ENCODE measurements at places on chromosomes 6 and 20. TPM values are rescaled to one million over a fixed set of nuclear protein-coding genes. Genes with fewer than 3 reads are reported as not detected.

DNA sequence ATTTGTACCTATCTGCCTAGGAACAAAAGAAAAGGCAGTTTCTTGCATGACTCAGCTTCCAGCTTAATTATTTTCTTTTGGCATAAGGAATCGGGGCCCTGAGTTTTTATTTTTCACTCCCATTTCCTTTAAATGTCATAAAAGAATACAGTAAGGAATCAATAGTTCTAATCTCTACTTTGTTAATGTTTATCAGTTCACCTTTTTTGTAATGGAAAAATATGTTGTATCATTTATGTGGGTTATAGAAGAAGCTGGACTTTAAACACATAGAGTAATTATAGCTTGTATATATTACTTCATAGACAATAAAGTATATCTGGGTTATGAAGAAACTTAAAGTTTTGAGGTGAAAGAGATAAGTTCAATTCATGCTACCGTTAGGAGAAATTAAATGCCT, 1214.8 kb upstream of the GJE1 start:
- no peak for DNase-seq

OPN5 gene
- polyA plus RNA-seq = 0.96 TPM

GRCh38 chr6:108654465-108655106, 93.9 kb downstream of the FOXO3 start:
- no peak for DNase-seq

- DNase-seq = no peak
Measured at GRCh38 chr6:137208279-137208678, 10.9 kb downstream of the IFNGR1 start.

GRCh38 chr20:3094848-3095629, 10.5 kb upstream of the AVP start:
- DNase-seq = no peak

CDH4 gene
- 8.1 TPM for polyA plus RNA-seq

MRPS10 gene
- polyA plus RNA-seq = 29.4 TPM

ZNF184 gene
- polyA plus RNA-seq = 24.0 TPM

MEI4 gene
- polyA plus RNA-seq = 1.9 TPM

- DNase-seq = no peak
Measured at GRCh38 chr6:161151660-161152526, 122.0 kb downstream of the AGPAT4 start.

DNA sequence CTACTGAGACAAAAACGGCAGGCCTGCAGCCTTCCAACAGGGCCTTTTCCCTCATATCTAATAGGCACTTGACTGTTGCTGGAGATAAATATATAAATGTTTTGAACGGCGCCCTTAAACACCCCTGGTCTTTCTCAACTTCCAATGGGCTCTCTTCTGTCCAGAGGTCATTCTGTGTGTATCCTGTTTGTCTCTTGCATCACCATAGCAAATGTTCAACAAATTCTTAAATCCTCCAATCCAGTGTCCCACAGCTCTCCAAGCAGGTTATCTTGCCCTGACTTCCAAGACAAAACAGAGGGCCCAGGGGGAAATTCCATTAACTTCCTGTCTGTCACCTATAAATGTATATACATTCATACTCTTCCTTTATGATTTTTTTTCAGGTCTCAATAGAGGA, 62.0 kb downstream of the OR2J2 start:
- no peak for DNase-seq

ADGRG6 gene
- 37.8 TPM for polyA plus RNA-seq

- no peak for DNase-seq
Measured at GRCh38 chr20:44384423-44385027, 29.0 kb downstream of the HNF4A start.

RPL7L1 gene
- 115 TPM for polyA plus RNA-seq

- DNase-seq = no peak
Measured at GRCh38 chr20:63471002-63471716, 1.3 kb downstream of the KCNQ2 start.

SAYSD1 gene
- polyA plus RNA-seq = 20.6 TPM

SRSF12 gene
- polyA plus RNA-seq = 15.1 TPM

GRCh38 chr6:56491606-56492328, 150.9 kb downstream of the DST start:
- no peak for DNase-seq

DNA sequence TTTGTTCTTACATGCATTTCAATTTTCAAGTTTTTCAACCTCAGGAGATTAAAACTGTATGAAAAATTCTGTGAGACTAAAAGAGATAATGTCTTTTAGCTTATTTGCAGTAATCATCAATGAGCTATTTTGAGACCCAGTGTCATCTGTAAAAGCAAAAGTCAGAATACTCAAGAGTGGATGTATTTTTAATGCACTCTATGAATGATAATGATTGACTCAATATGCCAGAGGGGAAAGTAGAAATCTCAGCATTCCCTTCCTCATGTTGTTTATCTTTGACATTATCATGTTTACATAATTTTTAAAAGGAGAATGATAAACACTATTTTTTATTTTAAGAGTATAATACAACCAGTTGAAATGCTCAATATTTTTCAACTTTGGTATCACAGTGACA, 162.1 kb downstream of the MMUT start:
- no peak for DNase-seq

DNA sequence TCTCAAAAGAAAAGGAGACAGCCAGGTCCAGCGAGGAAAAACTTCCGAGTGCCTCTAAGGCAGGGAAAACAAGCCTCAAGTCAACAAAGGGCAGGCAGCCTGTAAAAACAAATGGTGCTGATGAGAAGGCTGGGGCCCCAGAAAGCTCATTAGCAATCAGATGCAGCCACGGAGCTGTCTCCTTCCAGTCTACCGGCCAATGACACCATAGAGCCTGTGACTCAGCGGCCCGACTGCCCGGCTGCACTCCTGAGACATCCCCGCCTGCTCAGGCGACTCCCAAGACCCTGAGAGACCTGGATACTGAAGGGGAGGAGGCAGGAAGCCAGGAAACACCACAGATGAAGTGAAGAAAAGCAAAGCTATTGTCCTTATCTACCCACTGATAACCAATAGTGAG, 120.1 kb upstream of the HDDC2 start:
- no peak for DNase-seq

DNA sequence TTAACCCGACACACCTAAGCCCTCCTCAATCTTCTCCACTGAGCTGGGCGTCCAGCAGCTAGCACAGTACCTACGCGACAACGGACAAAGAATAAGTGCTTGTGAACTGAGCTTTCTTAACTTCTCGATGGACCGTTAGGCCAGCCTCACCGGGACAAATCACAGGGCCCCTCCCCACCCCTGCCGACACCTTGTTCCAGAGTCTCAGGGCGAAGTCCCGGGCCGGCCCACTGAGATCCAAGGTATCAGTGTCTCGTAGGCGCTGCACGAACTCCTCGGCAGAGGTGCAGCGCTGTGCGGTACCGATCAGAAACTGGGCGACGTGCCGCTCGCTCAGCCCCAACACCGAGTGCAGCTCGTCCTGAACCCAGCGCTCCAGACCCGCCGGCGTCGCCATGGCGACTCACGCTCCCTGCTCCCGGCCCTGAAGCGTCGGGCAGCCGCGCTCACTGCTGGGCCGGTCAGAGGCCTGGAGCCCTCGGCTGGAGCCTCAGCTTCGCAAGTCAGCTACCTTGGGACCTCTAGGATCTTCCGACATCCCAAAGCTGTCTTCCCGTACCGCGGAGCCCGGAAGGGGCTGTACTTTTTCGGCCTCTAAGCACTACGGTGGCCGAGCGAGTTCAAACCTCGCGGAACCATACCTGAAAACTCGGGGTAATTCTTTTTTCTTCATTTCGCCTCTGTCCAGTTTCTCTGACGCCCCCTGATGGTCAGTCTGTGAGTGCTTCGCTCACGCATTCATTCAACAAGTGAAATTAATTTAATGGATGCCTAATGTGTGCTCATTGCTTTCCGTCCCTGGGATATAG, at the start of gene DHX16:
DHX16 (minus strand) TSS at position 562 of the 809 bp plus-strand sequence; CDS start at position 397, 165 bp downstream.
- peak; percentile 96 for DNase-seq

- peak; percentile 75 for DNase-seq
Measured at GRCh38 chr6:22828179-22829062, 259.1 kb downstream of the HDGFL1 start.

DNA sequence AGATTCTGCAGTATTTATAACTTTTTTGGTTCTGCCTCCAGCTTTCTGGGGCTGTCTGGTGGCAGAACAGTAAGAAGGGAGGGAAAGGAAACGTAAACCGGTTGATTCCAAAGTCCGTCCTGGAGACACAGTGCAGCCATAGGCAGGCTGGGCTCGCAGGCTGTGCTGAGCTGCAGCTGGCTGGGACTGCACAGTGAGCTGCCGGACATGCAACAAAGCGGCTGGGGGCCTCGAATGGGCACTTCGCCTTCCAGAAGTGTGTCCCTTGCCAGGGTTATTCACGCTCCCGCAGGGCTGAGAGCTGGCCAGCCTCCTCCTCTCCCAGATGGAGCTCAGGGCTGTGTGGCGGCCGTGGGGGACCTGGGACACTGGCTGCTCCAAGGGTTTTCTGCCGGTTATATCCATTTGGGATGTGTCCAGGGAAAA, 78.1 kb upstream of the CD93 start:
- no peak for DNase-seq

EDN1 gene
- polyA plus RNA-seq = 4.9 TPM

DNA sequence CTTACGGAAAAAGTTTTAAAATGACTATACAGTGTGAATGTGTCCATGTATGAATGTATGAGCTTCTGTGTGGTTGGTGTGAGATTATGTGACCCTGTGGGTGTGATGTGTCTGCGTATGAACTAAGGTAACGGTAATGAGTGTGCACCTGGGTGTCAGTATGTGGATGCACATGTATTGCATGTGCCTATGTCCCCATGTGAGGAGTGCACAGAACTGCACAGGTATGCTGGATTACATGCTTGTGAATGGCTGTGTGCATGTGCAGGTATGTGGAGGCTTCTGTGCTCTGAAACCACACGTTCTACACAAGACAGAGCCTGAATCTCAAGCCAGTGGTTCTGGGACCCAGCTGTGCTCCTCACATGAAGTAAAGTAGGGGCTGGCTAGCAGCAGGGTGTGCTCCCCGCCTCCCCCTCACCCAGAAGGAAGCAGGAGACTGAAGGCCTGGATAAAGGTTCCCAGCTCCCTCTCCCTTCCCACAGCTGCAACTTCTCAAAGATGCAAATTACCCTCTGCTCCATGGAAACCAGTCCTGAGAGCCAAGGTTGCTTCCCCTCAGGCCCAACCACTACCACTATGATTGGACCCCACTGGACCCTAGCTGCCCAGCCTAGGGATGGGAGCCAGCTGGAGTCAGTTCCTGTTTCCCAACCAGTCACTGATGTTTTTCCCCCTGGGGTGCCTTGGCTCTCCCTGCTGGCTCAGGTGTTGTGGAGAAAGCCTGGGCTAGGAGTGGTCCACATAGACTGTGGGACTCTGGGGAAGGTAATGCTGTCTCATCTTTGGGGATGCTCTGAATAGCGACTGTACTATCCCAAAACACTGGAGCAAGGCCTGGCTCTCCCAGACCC, 24.8 kb upstream of the SPDEF start:
- peak; percentile 66 for DNase-seq

DNA sequence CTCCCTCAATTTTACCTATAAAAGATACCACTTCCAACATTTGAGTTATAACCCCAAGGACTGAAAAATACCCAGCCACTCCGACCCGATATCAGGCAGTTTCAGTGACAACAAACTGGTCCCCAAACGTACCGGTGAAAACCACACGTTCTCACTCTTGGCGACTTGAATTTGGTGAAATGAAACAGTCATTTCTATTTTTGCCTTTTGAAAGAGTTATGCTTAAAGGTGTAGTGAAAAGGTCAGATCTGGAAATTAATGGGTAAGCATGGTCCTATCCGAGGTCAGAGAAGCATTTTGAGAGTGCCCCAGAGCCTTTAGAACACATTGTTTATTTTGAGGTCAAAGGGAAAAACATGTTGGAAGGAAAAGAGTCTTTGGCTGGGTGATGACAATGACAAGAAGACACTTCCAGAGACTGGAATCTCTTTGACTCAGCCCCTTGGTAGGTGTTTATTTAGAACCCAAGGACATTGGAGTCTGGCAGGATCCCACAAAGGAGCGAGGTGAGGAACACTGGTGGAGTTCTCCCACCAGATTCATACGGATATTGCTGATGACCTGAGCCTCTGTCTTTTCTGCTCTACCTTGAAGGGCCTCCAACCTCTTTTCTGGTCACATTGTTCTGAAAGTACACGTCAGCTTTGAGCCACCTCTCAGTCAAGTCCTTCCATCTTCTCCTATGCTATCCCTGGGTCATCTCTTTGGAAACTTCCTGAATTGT, 235.0 kb downstream of the GMPR start:
- DNase-seq = no peak

- peak; percentile 94 for DNase-seq
Measured at GRCh38 chr20:19757487-19758132, 448 bp upstream of the RIN2 start.

EPHA7 gene
- polyA plus RNA-seq = 49.7 TPM

DNA sequence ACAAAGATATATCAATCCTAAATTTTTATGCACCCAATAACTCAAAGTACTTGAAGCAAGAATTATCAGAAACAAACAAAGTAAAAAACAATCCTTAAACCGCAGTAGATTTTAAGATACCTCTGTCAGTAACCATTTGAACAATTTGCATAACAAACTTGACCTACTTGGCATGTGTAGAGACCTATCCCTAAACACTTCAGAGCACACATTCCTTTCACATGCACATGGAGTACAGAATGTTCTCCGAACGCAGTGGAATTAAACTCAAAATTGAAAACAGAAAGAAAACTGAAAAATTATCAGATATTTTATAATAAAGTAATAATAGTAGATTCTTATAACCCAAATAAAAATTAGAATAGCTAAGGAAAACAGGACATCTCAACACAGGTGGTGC, 162.6 kb upstream of the THBS2 start:
- DNase-seq = no peak

GRCh38 chr6:50655848-50656453, 57.4 kb upstream of the TFAP2D start:
- no peak for DNase-seq

ROS1 gene
- polyA plus RNA-seq = not detected

GRCh38 chr6:114033606-114034005, 62.7 kb upstream of the HDAC2 start:
- DNase-seq = no peak

THEMIS gene
- 0.08 TPM for polyA plus RNA-seq

FOXQ1 gene
- polyA plus RNA-seq = 12.4 TPM

GRCh38 chr6:159880412-159880975, 10.3 kb upstream of the MAS1 start:
- no peak for DNase-seq

- DNase-seq = no peak
Measured at GRCh38 chr20:20608041-20608440, 104.4 kb downstream of the RALGAPA2 start.

- no peak for DNase-seq
Measured at GRCh38 chr20:57501461-57502335, 23.2 kb downstream of the CTCFL start.

GRCh38 chr20:32281711-32282110, 4.3 kb downstream of the KIF3B start:
- no peak for DNase-seq

Measured in left renal pelvis (tissue), 4 donors.